ENCODE measurements at places on chromosomes 5 and 9. TPM values are rescaled to one million over a fixed set of nuclear protein-coding genes. Genes with fewer than 3 reads are reported as not detected.

- no peak for DNase-seq
These were observed 16.6 kb downstream of the STOM start for GRCh38 chr9:121353241-121354061.

GRCh38 chr9:36136894-36137391 is 410 bp downstream of the GLIPR2 start:
- no peak for DNase-seq

DNA sequence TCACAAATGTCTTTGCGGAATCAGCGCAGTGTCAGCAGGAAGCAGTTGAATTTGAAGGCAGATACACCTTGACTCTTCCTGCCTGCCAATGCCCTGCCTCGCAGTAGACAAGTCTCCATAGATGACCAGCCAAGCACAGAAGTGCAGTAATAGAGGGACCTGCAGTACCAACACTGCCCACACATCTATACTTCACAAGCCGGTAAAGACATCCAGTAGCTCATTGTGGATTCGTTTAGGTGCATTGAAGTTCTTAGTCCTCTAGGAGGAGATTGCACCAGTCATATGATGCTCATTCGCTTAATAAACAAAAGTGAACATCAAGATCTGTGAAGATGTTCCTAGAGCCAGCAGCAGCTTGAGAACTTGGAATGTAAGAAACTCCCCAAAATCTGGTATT is 7.1 kb upstream of the IFNA2 start:
- no peak for DNase-seq

DNA sequence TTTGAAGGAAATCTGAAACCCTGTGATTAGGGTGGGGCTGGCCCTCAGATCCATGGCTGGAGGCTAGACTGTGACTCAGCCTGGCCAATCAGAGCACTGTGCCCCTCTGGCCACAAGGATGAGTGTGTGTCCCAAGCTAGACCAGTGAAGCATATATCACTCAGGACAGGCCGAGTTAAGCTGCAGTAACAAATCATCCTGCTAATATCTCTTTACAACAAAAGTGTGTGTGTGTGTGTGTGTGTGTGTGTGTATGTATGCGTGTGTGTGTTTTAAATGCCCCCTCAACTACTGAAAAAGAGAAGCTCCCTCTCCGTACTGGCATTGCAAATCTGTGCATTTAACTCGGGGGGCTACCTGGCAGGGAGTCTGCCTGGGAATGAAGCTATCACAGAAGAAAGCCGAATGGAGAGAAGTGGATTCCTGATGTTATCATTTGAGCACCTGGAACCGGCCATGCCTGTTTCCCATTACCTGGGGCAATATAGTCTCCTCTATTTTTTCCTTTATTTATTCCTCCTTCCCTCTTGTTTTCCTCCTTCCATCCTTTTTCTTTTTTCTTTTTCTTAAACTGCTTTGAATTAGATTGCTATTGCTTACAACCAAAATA is 25.6 kb downstream of the STC2 start:
- no peak for DNase-seq

DNA sequence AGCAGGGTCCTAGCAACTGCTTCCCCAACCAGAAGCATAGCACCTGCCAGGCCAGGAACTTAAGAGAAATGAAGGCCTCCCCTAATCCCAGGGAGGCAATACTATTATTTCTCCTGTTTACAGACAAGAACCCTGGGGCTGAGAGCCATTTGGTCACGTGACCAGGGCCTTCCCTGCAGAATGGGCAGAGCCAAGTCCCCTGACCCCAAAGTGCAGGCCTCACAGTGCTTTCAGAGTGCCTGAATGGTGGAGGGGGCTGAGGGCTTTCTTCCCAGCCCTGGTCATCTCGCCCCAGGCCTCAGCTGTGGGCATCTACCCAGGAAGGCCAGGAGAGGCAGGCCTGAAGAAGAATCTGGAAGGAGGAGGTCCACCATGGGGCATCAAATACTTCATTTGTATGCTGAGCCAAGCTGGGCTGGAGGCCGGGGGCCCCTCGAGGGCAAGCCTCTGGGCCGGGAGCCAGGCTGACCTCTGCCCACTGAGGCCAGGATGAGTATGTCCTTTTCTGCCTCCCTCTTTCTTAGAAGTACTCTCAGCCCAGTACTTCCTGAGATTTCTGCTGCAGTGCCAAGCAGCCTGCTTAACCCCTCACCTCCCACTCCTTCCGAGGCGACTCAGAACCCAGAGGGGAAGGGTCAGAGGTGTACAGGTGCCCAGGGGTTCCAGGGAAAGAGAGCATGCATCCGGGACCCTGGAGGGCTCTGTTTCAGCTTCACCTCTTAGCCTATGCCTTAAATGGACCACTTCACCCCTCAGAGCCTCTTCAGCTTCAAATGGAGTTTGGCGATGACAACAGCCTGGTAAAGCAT is 18.9 kb upstream of the DUSP1 start:
- DNase-seq, result no peak

- DNase-seq, result no peak
These were observed 154.4 kb downstream of the NPR3 start for GRCh38 chr5:32865475-32865874.

DMRT3 gene
- not detected for total RNA-seq

- DNase-seq, result no peak
These were observed 421.7 kb downstream of the SPATA31D1 start for GRCh38 chr9:82410306-82410705.

CHSY3 gene
- 0.83 TPM for total RNA-seq

GRCh38 chr9:23826120-23826629 is at the start of gene ELAVL2:
Gene ELAVL2 (minus strand): TSS chr9:23826240. CDS start chr9:23762234, 64,006 bp downstream.
- DNase-seq, result peak; percentile 49

TMOD1 gene
- total RNA-seq, result 10.6 TPM

DOLK gene
- 7.5 TPM for total RNA-seq

RGP1 gene
- 14.5 TPM for total RNA-seq

SPINK6 gene
- total RNA-seq, result not detected
